ENCODE measurements at places on chromosomes 6 and 20.

DNA sequence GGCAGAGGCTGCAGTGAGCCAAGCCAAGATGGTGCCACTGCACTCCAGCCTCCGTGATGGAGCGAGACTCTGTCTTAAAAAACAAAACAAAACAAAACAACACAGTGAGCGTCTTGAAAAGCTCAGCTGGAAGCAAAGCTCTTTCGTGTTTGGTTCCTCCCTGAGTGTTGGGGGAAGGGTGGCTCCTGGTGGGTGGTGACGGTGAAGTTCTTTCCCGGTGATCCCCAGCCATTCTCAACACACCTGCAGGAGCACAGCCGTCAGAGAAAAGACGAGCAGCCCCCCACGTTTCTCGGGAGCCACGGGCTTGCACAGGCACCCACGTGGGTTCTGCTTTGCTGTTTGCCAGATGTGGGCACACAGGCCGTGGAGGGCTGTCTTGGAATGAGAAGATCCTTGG is 3.2 kb downstream of the BHLHE23 start:
- DNase-seq = no peak

DNA sequence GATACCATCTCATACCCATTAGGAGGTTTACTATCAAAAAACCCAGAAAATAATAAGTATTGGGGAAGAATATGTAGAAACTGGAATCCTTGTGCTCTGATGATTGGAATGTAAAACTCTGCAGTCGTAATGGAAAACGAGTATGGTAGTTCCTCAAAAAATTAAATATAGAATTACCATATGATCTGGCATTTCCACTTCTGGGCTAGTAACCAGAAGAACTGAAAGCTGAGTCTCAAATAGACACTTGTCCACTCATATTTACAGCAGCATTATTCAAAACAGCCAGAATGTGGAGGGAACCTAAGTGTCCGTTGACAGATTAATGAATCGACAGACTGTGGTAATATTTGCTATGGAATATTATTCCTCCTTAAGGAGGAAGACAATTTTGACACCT is 44.3 kb downstream of the FOXC1 start:
- DNase-seq = no peak

- no peak for DNase-seq
Observed at GRCh38 chr20:43568706-43569105, 9.9 kb downstream of the SGK2 start.

- DNase-seq = no peak
Observed at GRCh38 chr6:161452241-161452640, 178.4 kb upstream of the AGPAT4 start.

DNA sequence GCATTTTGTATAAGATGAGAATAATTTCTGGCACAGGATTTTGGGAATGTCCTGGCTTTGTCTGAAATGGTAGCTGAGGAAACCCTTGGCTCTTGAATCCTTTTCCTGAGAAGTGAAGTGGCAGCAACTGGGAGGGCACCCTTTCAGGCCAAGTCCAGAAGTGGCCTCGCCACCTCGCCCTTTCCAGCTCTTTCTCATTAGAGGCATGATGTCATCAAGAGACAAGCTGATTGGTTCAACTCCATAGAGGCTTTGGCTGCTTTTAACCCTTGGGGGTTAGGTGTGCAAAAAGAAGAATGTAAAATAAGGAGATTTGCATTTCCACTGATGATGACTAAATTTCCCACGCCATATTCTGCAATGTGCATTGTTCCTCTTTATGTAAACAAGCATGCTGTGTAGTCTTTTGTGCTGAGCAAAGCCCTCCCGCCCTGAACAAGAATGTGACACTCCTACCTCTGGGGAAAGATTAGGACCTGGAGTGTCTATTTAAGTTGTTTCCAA is 116.5 kb downstream of the TCP11 start:
- DNase-seq = no peak

- DNase-seq = no peak
Observed at GRCh38 chr6:26360451-26361416, 4.3 kb upstream of the BTN3A2 start.

GRCh38 chr20:63062188-63063140 is 55.7 kb upstream of the BHLHE23 start:
- no peak for DNase-seq

Data from activated CD4-positive, alpha-beta T cell treated with anti-CD3 and anti-CD28 coated beads, Interleukin-2, Interleukin-4, amounts not matched to agents 100 ng/mL and 50 ng/mL, durations not matched to agents 16 hours and 8 hours (primary cell).